Activated CD4-positive, CD25-positive, alpha-beta regulatory T cell treated with anti-CD3 and anti-CD28 coated beads, Interleukin-2, amount 50 U/mL, for 16 hours (primary cell): ENCODE measurements at places on chromosomes 13 and 19.

- no peak for DNase-seq
Observed at GRCh38 chr19:49875857-49876421, 1.2 kb downstream of the AKT1S1 start.

- DNase-seq = no peak
Observed at GRCh38 chr13:49524740-49525501, 29.2 kb downstream of the PHF11 start.

- no peak for DNase-seq
Observed at GRCh38 chr13:101730420-101731000, 278.0 kb downstream of the ITGBL1 start.

DNA sequence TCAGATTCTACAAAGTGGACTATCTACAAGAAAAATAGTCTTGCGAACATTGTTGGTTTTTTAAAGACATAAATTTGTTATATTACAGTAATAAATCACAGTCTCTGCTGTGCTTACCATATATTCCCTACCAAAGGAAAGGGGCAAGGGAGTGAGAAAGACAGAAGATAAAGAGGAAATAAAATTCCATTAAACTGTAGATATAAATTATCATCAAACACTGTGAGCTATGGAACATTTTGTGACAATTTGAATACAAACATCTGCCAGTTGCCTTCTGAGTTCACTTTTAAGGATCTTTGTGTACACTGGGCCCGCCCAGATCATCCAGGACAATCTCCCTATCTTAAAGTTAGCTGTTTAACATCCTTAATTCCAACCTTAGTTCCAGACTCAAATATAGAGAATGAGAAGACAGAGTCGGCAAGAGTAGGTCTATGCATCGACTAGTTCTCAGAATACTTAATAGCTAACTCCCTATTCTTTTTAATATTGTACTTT, 122.8 kb downstream of the NUFIP1 start:
- DNase-seq = no peak

DNA sequence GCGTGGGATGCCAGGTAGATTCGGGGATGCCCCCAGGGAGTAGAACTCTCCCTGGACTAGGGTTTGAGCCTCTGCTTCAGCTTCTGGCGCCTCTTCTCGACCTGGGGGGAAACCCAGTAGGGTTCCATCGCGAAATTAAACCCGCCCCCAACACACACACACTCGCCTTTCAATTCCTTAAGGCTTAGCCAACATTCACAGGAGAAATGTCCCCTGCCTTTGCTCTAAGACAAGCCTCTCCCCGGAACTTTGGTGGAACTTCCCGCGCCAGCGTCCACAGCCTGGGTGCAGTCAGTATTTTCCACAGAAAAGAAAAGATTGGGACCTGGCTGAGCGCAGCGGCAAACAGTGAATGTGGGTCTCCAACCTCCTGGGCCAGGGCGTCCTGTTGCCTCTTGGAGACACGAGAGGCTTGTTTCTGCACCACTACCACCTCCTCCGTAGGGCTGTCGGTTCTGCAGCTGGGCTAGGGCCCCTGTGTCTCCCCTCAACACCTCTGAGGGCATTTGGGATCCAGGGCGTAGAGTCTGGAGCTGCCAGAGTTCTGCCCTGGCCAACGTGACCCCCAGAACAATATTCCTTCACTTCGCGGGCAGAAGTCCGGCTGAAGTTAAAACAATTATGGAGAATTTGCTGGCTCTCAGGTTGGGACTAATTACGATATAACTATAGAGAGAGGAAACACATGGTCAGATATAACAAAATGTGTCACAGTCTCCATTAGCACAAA, 3.2 kb downstream of the PDX1 start:
- no peak for DNase-seq

- DNase-seq = no peak
Observed at GRCh38 chr13:98961503-98962105, 16.3 kb downstream of the DOCK9 start.

DNA sequence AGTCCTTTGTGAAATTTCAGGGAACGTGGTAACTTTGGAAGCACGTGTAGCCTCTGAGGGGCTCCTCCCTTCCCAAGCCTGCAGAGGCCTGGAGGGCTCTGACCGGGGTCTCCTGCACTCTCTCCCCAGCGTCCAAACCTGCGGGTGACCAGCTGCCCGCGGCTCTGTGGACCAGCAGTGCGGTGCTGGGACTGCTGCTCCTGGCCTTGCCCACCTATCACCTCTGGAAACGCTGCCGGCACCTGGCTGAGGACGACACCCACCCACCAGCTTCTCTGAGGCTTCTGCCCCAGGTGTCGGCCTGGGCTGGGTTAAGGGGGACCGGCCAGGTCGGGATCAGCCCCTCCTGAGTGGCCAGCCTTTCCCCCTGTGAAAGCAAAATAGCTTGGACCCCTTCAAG, 2.7 kb upstream of the TPGS1 start:
- no peak for DNase-seq

GRCh38 chr19:29588095-29588494, 18.0 kb upstream of the POP4 start:
- no peak for DNase-seq

GRCh38 chr13:71871176-71871754, 4.3 kb upstream of the DACH1 start:
- no peak for DNase-seq

GRCh38 chr19:51695088-51695487, 2.0 kb downstream of the SPACA6 start:
- DNase-seq = no peak

DNA sequence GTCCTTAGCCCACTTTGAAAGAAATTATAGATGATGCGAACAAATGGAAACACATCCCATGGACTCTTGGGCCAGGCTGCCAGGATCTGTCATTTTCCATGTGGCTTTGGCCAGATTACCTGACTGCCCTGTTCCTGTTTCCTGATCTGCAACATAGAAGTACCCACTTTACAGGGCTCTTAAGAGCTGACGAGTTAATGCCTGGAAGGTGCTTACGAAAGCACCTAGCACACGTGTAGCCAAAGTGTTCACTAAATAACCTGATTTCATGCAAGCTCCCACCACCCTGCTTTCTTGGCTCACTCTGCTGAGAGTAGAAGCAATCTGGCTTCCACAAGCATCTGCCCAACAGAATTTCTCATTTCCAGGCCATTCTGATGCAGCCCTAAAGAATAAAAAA, 575.2 kb downstream of the MYO16 start:
- DNase-seq = no peak

GRCh38 chr13:39596685-39597084, 6.3 kb downstream of the LHFPL6 start:
- no peak for DNase-seq

- no peak for DNase-seq
Observed at GRCh38 chr13:19596960-19597361, 35.6 kb upstream of the TPTE2 start.

GRCh38 chr13:46392967-46393366, 5.9 kb upstream of the RUBCNL start:
- DNase-seq = no peak

GRCh38 chr13:49022472-49023144, 46.9 kb downstream of the FNDC3A start:
- DNase-seq = no peak

DNA sequence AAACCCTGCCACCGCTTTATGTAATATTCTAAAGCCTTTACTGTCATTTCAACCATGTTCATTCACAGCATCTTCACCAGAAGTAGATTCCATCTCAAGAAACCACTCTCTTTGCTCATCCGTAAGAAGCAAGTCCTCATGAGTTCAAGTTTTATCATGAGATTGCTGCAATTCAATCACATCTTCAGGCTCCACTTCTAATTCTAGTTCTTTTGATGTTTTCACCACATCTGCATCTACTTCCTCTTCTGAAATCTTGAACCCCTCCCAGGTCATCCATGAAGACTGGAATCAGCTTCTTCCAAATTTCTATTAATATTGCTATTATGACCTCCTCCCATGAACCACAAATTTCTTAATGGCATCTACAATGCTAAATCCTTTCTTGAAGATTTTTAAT, 83.9 kb downstream of the FOXO1 start:
- no peak for DNase-seq

- DNase-seq = peak; percentile 18
Observed at GRCh38 chr13:74132152-74132775, 1.9 kb downstream of the KLF12 start.

DNA sequence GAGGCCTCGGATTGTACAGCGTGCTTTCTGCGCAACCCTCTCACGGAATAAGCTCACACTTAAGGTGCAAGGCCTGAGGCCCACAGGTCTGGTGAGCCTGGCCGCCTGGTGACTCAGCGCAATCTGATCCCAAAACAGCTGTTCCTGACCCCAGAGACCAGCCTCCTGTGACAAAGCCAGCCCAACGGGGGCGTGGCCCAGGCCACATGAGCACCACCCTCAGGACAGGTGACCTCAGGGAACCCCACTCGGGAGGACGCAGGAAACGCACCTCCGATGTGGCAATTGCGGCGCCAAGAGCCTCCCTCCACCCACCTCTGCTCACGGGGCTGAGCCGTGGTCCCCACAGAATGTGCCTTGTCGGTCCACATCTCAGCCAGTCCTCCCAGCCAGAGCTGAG, 26.4 kb downstream of the GRTP1 start:
- DNase-seq = no peak

DNA sequence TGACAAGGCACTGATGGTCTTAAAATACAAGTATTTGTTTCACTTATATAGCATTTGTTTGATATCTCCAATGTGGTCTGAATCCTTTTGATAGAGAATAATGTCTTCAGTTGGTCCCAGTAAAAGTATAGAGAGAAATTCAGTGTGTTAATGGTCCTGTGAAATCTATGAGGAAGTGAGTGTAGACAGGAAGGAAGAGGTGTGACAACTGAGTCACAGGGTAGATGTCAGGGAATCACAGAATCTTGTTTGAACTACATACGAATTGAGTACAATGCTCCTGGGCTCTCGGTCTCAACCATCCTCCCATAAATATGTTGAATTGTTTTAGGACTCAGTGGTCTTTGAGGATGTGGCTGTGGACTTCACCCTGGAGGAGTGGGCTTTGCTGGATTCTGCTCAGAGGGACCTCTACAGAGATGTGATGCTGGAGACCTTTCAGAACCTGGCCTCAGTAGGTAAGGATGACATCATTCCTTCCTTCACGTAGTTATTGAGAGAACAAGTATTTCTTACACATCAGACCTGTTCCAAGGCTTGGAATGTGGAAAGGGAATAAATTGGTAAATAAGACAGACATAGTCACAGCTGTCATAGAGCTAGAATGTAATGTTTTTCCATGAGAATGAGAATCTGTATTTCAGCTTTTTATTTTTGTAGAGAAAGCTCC, 9.1 kb downstream of the ZNF555 start:
- no peak for DNase-seq

- no peak for DNase-seq
Observed at GRCh38 chr13:48561466-48562235, 28.8 kb upstream of the RCBTB2 start.

DNA sequence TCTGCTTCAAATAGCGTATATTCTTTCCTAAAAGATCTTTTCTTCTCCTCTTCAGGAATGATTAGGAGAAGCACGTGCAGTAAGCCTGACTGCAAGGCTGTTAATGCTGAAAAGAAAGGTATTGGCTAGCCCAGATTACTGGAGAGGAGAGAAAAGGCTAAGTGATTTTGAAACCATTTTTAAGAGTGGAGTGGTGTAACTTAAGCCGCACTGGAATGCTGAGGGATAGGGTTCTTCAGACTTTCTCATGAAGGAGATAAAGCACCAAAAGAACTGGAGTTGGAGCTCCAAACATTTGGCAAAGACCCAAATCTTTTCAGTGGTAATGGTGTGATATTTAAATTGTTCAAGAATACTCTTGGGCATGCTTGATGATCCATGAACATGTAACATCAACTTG, 388.3 kb downstream of the COG6 start:
- DNase-seq = no peak

GRCh38 chr19:12867120-12868099, 13.8 kb downstream of the DNASE2 start:
- DNase-seq = peak; percentile 51

- DNase-seq = no peak
Observed at GRCh38 chr13:89163096-89163495, 1491.9 kb downstream of the SLITRK5 start.

DNA sequence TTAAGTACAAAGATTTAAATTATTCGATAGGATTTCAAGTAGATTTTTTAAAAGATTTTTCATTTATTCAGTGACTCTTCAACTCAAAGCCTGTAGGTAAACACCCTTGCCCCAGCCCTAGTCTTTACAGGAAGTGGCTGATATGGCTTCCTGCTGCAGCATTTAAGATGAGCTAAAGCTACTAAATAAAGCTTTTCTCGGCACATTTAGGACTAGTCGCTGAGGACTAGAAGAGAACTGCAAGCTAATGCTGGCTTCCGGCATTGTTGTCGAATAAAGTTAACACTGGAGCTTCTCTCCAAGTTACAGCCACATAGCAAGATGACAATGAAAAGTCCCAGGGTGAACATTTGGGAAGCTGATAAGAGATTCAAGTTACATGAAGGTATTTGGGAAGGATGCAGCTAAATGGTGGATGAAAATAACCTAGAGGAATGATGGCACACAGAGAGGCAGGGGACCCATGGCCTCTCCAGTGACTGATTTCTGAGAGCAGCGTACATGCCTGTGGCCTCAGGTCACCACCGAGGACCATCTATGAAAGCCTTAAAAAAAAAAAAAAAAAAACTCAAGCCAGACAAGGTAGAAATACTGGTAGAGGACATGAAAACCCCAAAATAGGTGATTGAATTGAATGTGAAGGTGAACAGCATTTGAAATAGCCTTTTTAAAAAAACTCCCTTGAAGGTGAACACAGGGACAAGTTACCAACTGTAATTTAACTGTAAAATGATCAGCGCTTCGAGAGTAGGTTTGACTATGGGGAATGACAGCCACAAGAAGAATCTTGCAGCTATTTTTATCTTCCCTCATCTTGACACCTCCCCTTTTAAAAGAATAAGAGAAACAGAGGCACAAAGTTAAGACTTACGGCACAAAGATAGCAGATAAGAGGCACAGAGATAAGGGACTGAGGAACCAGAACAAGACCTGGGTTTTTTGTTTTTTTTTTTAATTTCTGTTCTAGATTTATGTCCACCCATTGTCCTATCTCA, 155.4 kb downstream of the DCT start:
- DNase-seq = peak; percentile 17
